Activated naive CD4-positive, alpha-beta T cell treated with anti-CD3 and anti-CD28 coated beads, Interleukin-2, amount 50 U/mL, for 72 hours (primary cell): ENCODE measurements at places on chromosomes 7 and 10. TPM values are rescaled to one million over a fixed set of nuclear protein-coding genes. Genes with fewer than 3 reads are reported as not detected.

DNA sequence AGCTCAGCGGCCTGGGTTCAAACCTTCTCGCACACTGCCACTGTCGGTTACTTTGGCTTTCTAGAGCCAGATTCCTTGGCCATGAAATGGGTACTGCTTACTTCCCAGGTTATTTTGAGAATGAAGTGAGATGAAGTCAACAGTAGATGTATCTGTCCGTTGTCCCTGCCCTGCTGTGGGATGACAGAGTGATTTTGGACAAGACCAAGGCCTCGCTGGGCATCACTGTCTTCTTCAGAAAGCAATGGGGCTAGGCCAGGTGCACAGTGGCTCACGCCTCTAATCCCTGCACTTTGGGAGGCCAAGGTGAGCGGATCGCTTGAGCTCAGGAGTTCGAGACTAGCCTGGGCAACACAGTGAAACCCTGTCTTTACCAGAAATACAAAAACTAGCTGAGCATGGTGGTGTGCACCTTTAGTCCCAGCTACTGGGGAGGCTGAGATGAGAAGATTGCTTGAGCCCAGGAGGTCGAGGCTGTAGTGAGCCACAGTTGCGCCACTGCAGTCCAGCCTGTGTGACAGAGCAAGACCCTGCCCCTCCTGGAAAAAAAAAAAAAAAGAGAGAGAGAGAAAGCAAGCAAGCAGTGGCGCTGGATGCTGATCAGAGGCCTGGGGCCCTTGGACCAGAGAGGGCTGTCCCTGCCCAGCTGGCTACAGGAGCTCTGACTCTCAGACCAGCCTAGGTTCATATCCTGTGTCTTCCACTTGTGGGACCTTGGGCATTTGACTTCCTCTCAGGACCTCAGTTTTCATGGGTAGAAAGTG, 25.8 kb downstream of the ZMIZ1 start:
- no peak for DNase-seq

- DNase-seq, result no peak
These were observed 48.5 kb downstream of the PLCE1 start for GRCh38 chr10:94042001-94042833.

The TMEM229A gene
- total RNA-seq, result not detected

The TLL2 gene
- total RNA-seq, result 0.16 TPM

The ZPBP gene
- total RNA-seq, result not detected

The IDI2 gene
- not detected for total RNA-seq

DNA sequence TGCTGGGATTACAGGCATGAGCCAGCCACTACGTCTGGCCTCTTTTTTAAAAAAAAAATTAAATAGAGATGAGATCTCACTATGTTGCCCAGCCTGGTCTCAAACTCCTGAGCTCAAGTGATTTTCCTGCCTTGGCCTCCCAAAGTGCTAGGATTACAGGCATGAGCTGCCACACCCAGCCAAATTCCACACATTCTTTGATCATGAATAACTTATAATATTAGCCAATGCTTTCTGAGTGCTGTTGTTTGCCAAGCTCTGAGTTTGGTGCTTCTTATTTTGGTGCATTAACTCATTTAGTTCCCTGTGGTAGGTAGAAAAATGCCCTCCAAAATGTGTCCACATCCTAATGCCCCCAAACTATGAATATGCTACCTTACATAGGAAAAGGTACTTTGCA, 47.2 kb upstream of the MKI67 start:
- DNase-seq, result no peak

DNA sequence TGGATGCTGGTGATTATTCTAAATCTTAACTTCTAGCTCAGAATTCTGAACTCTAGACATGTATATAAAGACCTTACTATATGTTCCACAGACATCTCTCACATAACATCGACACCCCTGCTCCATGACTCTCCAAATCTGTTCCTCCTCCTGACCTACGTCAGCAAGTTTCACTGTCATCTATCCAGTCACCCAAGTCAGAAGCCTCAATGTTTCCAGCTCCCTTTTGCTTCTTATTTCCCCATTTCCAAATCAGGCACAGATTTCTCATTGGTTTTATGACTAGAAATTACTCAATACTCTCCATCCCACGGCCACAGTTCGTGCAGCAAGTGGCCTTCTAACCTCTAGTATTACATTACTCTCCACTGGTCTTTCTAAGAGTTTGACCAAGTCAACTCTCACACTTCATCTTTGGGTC, 28.5 kb downstream of the EPC1 start:
- DNase-seq, result no peak

DNA sequence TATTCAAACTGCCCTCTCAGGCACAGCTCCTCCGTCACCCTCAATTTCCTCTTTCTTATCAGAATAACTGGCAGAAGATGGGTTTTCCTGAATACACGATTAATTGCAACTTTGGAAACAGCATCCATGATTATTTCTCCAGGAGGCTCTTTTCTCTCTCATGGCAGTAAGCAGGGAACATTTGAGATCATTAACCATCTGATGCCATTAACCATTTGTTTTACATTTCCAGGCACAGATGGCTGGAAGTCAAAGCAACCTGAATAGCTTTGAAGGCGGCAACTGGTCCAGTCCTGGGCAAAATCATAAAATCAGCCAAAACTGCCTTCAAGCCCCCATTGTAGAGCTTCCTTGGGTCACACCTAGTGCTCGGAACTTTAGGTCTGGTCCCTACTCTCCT, 289.5 kb upstream of the AOAH start:
- DNase-seq, result no peak

DNA sequence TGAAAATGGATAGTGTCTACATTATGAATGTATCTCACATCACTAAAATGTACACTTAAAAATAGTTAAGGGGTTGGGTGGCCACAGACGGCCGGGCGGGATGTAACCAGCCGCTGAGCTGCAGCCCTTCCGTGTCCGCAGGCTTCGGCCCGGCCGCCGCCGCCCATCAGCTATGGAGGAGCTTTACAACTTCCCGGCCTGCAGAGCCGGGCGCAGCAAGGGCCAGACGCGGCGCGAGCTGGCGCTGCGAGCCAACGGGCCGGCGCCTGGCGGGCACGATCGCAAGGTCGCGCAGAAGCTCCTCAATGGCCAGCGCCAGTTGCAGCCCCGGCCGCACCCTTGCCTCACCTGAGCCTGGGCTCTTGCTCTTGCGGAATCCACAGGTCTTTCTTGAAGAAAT, 69.1 kb downstream of the KMT2C start:
- DNase-seq, result no peak

- no peak for DNase-seq
These were observed 330.0 kb upstream of the CDC14C start for GRCh38 chr7:48594349-48594748.

DNA sequence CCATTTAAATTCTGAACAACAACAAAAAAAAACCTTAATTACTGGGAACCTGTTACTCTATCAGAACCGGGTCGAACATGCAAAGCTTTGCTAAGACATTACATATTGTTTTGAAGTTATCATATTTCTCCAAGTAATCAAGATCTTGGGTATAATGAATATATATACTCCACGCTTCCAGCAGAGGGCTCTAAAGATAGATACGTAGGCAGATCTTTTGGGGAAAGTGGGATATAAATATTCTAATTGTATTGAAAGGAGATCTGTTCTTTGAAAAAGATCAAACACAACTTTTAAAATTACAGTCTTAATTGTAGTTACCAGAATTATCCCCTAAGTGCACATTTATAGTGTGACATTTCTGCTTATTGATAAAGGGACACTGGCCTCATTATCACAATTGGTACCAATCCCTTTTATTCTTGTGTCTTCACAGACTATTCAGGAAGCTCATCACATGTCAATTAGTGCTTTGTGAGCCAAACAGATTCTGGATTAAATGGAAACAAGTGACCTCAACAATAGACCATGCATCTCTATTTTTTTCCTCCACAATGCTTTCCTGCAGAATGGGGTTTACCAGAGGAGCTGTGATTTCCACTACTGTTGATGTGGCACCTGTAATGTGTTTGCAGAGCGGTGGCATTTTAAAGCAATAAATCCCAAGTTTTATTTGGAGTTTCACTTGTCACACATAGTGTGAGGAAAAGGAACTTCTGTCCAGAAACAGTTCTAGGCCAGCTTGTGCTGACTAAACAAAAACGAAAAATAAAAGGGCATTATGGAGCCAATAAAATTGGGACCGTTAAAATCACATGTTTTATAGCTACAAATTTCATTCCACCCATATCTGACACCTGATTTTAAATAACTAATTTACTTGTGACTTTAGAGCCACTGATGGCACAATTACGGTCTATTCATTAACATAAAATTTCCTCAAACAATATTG, 122.4 kb downstream of the CTTNBP2 start:
- no peak for DNase-seq

DNA sequence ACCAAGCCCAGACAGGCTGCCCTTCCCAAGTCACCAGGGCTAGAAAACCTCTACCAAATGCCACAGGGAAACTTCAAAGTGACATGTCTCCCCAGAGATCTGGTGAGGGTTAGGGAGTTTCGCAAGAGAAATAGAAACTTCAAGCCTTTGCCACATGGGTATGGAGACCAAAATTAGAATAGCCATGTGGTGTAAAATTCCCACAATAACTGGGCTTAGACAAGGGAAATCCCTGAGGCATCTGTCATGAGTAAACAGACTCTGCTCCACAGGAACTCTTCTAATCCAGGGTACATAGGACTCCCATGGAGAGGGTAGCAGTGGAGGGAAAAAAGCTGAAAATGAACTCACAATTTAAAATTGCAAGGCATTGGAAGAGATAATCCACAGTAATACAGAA, 14.3 kb downstream of the ADAM12 start:
- no peak for DNase-seq

DNA sequence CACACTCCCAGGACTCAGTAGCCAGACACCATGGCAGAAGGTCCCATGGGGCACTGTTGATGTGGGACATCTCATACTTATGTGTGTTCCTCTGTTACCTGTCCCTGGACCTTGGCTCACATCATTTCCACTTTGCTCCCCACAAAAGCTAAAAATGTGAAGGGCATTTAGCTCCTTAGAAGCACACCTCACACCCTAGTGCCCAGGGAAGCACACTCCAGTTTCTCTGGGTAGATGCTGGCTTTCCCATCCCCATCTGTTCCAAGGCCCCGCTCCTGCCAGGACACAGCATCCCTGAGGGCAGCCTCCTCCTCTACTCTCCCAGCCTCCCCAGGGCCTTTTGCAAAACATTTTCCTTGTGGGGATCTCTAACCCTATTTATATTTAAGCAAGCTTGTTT, 572.4 kb upstream of the MGMT start:
- no peak for DNase-seq

GRCh38 chr7:8291397-8292141, 29.6 kb upstream of the ICA1 start:
- DNase-seq, result no peak

- DNase-seq, result no peak
These were observed 44.0 kb upstream of the LRRTM3 start for GRCh38 chr10:66881814-66882213.

- no peak for DNase-seq
These were observed 164.7 kb upstream of the PLXDC2 start for GRCh38 chr10:19651549-19651948.

DNA sequence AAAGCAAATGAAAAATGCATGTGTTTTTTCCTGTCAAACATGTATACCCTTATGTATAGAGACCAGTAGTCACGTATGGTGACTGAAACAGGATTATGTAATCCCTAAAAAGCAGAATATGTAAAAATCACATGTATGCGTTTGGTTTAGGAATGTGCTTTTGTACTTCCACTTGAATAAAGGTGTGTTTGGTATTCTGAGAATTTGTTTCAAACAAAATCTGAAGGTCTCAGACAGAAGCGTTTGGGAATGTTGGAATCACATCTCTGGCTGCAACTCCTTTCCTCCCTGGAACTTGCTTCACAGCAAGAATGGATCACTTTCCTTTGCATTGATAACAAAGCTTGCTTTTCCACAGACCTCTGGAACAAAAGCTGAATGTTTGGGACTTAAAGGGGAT, 17.8 kb downstream of the ZNF655 start:
- no peak for DNase-seq

GRCh38 chr7:672891-673290, 53.6 kb upstream of the DNAAF5 start:
- DNase-seq, result no peak

The UPK3B gene
- total RNA-seq, result 0.68 TPM

The TAS2R41 gene
- not detected for total RNA-seq

- DNase-seq, result no peak
These were observed 60.0 kb downstream of the PLXNA4 start for GRCh38 chr7:132516042-132516840.

DNA sequence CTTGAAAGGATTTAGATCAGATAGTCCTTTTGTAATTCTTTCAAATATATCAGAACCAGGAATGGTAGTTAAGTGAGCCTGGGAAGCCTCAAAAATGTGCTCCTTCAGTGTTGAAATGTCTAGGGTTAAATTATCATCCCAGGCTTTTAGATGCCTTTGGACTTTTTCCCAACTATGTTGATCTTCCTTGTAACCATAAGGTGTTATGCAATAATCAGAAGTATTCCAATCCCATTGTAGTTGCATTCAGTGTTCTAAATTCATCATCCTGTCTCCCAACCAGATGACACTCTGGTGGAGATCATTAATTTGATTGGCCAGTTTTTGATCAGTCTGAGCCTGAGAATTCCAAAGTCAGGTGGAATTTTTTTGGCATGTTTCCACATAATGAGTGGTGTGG, 35.1 kb upstream of the AKR1C2 start:
- DNase-seq, result no peak

The ETV1 gene
- total RNA-seq, result not detected

DNA sequence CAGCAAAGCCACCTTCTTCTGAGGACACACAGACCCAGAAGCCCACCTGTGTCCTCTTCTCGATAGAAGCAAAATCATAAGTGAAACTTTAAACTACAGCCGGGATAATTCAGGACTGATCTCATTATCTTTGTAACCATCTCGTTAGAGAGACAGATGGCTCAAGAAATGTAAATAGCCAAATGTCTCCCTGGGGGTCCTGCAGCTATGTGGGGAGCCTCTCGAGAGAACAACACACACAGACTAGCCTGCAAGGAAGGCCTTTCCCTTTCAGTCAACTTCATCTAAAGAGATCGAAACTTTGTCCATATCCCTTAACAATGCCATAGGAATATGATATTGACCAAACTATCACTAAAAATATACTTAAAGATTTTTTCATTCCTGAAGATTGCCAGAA, 93.5 kb downstream of the VWC2 start:
- no peak for DNase-seq

GRCh38 chr7:10721289-10721688, 252.4 kb upstream of the PHF14 start:
- DNase-seq, result no peak
